LHCN-M2 (cell line): ENCODE measurements at places on chromosomes 5 and 9.

- peak; percentile 63 for DNase-seq
Measured at GRCh38 chr5:138391859-138392386, 39.4 kb downstream of the KDM3B start.

- no peak for DNase-seq
Measured at GRCh38 chr5:177440990-177441780, 5.4 kb upstream of the PRR7 start.

GRCh38 chr9:133142684-133143622 is 20.8 kb downstream of the GBGT1 start:
- no peak for DNase-seq

DNA sequence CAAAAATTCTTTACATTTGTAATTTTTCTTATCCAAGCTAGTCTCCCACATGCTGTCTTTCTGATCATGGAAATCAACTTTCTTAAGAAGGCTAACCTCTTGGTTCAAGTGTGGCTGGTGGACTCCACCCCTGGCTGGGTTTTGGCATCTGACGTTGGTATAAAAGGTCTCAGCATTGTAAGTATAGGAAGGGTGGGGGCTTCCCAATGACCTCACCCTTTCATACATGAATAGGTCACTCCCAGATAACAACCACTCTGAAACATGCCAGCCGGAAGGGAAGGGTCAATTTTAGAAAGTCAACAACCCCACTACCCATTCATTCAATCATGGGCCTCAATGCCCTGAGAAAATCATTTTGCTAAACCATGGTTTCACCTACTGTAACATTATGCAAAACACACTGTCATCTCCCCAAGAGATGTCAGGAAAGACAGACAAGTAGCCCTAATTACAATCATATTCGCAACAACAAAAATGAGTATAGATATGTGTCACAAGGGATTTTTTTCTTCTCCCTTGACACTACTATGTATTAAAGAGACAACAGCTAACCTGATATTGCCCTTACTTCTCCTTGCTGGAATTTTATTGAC is 31.9 kb upstream of the PCSK5 start:
- no peak for DNase-seq

DNA sequence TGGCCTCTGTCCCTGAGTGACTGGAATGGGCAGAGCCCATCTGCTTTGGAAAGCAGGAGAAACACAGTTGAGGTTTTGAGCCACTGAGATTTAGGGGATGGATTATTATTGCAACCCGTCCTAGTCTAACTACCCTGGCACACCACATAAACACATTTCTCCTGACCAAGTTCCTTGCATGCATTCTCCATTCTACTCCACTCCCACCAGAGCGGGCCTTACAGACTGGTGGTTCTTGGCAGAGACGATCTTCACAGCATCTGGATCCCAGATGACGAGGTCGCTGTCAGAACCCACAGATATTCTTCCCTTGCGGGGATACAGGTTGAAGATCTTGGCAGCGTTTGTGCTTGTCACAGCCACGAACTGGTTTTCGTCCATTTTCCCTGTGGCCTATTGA is 111.0 kb downstream of the DPYSL3 start:
- no peak for DNase-seq

DNA sequence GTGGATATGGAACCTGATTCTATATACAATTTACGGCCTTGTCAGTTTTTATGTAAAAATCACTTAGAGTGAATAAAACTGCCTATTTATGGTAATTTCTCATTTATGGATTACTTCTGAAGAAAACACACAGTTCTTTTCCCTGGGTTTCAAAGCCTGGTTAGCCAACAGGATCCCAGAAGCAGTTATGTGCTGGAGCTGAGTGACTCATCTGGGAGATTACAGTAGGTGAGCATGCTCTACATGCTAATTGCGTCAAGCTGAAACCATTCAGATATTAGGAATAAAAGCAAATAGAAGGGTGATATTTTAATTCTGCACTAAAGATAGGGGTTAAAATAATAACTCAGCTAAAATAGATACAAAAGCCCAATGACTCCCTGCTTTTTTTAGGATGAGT is 47.8 kb downstream of the PDE4D start:
- DNase-seq = peak; percentile 28

GRCh38 chr9:137181680-137182079 is 6.7 kb downstream of the ANAPC2 start:
- no peak for DNase-seq

DNA sequence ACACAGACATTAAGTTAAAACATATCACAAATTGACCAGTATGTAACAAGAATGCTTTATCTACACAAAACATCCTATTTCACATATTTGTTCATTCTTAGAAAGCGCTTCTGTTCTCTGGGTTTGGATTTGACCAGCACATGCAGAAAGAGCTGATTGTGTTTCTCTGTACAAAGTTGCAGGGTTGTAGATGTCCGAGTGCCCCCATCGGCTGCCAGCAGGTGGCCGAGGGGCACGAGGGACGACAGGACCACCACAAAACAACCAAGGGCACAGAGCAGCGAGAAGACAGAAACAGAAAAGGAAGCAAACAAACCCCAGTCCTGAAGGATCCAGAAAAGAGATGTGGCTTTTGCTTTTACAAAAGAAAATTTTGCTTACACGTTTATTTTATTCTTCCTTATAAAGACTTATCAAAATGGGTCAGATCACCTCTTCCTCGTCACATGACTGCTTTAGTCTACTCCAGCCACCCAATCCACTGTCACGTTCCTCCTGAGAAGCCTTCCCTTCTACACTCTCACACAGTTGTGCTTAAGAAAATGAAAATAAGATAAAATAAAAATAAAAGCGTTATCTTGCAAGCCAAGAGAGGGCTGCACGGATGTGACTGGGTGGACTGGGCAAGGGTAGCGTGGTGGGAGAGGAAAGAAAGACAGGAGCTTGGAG is 9.5 kb downstream of the OTP start:
- no peak for DNase-seq

- no peak for DNase-seq
Measured at GRCh38 chr5:143748516-143748915, 63.4 kb upstream of the HMHB1 start.

DNA sequence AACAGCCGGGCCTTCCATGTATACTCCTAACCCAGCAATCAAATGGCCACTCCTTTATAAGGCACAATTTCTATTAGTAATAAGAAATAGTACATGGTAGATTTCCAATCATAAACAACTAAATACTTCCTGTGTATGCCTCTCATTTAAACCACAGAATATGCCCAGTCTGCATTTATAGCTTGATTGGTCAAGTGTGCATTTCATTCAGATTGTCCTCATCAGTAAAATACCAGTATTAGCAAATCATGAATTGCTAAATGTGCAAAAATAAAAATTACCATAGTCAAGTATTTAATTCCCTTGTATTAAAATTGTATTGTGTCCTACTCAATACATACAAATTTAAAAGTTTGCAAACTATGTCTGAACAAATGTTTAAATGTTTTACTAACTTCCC is 406.2 kb downstream of the KDM4C start:
- no peak for DNase-seq

GRCh38 chr9:25658571-25658970 is 19.7 kb downstream of the TUSC1 start:
- no peak for DNase-seq

- no peak for DNase-seq
Measured at GRCh38 chr9:130237076-130237475, 28.5 kb upstream of the HMCN2 start.

GRCh38 chr9:92949266-92949982 is 2.1 kb downstream of the FGD3 start:
- no peak for DNase-seq

GRCh38 chr5:160021831-160022446 is 13.0 kb downstream of the TTC1 start:
- peak; percentile 61 for DNase-seq

DNA sequence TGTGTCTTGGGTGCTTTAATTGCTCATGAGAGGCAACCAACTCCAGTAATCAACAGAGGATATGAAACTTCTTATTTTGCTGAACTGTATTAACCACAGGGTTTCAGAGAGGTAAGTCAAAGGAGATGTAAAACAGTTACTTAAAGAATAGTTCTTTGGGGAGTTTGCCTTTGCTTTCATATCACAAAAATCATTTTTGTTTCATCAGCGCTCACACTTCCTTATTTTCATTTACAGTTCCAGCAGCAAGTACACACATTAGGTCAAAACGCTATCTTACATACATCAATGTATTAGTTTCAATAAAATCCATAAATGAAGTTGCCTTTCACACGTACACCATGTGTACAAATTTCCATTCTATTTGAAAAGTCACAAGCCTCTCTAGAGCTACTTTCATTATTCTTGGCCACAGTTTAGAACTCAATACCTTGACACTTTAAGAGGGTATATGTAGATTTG is 50.1 kb downstream of the ST8SIA4 start:
- DNase-seq = no peak

- DNase-seq = peak; percentile 56
Measured at GRCh38 chr5:66840511-66841013, 244.4 kb downstream of the MAST4 start.

- no peak for DNase-seq
Measured at GRCh38 chr5:59598547-59598874, 295.0 kb downstream of the PDE4D start.

DNA sequence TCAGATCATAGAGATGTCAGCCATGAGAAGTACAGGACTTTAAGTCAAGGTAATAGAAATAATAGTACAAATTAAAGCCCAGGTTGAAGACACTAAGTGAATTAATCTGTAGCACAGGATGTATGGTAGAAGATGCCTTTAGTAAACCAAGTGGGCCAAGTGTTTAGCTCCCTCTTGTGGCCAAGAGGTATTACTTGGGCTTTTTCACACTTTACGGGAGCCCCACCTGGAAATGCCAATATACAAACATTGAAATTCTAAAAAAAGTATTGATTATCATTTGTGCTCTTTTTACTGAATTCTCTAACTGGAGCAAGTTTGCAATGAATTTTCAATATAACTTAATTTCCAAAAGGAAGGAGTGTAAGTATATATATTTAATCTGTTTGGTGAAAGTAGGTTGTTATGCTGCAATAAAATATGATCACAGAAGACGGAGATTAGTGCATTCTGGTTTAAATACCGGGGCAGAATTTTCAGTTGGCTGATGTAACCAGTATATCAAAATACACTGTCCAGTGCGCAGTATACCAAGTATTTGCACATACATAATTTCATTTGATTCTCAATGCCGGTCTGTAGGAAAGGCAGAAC is 84.7 kb downstream of the PARP8 start:
- peak; percentile 38 for DNase-seq
